ENCODE measurements at places on chromosomes 11 and 22.
A peak's percentile ranks its signal among the peaks of the same experiment; 100 is the strongest.

GRCh38 chr11:96337541-96338431 is 5.2 kb downstream of the MAML2 start:
- DNase-seq: no peak

GRCh38 chr11:22520521-22520920 is 105.1 kb downstream of the FANCF start:
- no peak for DNase-seq

GRCh38 chr11:67002921-67003411 is 20.0 kb upstream of the SYT12 start:
- DNase-seq: no peak

GRCh38 chr22:44186121-44186510 is 5.4 kb downstream of the PARVG start:
- no peak for DNase-seq

DNA sequence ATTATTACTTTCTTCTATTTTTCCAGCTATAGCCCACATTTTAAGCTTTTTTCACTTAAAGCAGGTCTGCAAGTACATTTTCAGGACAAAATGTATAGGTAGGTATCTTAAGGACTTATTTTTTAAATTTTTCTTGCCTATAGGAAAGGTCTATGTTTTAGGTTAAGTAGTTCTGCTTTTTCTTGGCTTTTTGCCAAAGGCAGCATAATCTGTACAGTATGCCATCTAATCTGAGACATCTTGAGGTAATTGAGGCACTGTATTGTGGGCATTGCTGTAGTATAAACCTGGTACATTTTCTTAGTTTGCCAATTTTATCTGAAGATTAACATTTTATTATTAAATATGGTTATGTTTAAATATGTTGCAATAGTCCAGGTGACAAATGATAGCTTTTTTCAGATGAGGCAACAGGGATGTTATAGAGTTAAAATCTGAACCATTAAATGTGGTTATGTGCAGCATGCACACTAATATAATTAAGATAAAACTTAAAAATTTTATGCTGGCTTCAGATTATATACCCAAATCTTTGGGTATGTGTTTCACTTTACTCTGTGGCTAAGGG is 42.9 kb downstream of the QSER1 start:
- DNase-seq: no peak

- no peak for DNase-seq
These were observed 5.9 kb upstream of the ACY3 start for GRCh38 chr11:67656278-67656922.

DNA sequence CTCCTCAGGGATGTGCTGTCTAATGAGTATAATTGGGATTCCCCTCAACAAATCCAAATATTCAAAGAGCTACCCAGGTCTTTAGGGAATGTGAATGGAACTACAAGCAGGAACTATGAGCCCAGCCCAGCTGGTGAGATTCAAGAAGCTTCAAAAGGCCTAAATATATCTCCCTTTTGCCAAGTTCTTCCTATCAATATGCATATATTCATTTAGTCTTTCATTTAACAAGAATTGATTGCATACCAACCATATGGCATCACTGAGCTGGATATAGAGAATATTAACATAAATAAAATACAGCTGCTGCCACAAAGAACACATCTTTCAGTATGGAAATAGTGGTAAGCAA is 58.9 kb upstream of the PRSS23 start:
- DNase-seq: no peak

DNA sequence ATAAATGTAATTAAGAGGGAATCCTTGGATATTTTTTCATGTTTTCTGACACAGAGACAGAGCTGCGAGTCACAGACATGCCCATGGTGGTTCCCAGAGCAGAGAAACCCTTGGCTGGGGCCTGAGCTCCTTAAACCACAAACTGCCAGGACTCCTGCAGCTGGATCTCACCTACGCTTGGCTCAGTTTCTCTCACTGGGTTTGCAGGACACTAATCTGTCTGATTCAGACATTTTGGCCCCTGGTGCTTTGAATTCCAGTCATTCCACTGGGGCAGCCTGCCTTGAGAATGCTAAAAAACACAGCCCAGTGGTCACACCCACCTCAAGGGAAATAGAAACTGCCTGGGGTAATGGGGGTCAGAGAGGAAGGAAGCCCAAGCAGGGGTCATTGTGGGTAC is 122.6 kb downstream of the CCDC81 start:
- DNase-seq: no peak

DNA sequence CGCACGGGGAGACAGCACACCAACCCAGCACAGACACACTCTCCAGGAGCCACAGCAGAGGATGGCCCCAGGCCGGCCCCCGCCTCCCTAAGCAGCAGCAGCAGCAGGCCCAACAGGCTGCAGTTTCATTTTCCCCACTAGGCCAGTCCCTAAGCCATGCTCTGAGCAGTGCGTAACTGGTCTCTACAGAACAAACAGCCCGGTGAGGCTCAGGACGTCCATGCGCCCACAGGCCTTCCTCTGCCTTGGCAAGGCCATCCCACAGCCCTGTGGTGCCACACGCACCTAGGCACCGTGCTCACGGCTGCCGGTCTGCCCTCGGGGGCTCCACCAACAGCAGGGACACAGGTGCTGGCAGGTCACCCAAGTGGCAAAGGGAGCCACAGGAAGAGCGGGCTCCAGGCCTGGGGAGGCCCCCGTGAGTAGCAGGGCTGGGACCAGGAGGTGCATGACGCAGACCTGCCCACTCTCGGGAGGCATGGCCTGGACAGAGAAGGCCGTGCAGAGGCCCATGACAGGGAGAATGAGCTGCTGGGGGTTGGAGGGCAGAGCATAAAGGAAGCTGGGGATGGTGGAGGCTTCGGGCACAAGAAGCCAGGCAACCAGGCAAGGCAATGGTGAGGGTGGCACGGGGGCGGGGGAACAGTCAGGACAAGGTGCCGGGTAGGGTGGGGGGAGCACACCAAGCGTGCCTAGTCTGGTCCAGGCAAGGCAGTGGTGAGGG is 1.4 kb upstream of the MOB2 start:
- no peak for DNase-seq

DNA sequence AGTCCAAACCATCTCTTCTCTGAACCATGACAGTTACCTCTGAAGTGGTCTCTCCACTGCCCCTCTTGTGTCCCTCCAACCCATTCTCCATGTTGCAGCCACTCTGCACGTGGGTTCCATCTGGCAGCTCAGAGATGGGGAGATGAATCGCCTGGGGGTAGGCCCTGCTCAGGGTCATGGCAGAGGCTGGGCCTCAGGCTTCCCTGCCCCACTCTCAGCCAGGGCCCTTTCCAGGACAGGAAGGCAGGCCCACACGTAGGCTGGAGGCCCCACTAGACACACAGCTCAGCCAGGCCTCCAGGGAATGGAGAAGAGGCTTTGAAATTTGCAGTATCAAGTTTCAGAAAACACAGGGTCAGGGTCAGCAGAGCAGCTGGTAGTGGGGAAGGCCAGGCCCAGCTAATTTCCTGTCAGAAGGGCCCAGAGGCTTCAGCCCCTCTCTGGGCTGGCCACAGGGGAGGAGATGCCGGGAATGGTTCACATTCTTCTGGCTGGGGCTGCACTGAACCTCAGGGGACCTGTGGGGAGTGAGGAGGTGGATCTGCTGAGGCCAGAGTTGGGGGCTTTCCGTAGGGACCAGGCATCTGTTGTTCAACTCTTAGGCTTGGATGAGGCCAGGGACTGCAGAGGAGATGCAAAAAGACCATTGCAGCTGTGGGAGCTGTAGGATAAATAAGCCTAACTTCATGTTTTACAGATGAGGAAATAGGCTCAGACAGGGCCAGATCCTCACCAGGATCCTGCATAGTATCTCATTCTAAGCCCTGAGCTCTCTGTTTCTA is 101.6 kb downstream of the SWAP70 start:
- no peak for DNase-seq

DNA sequence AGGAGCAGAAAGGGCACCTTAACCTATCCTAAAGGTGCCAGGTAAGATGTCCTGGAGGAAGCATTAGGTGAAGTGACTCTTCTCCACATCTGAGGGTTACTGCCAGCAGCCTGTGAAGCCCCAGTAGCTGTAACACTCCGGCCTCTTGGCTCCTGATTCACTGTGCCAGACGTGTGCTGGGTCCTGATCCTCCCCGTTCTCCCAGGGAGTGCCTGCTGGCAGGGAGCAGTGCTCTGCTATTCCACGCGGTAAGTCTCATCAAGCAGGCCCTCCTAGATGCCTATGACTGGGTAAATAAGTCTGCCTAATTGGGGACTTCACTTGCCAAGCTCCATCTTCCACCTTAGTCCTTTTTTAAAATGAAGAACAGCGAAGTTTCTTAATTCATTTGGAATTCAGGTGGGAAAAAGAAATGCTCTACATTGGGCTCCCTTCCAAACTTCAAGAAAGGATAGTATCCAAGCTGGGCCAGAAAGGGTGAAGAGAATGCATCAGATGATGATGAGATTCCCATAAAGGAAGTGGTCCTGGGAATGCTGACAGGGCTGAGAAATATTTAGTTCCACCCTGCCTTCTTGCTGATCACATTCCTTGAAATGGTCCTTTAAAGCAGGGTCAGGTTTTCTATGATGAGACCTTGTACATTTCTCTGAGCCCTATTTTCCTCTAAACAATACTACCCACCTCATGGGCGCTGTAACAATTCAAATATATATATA is 188.0 kb downstream of the MAML2 start:
- no peak for DNase-seq

DNA sequence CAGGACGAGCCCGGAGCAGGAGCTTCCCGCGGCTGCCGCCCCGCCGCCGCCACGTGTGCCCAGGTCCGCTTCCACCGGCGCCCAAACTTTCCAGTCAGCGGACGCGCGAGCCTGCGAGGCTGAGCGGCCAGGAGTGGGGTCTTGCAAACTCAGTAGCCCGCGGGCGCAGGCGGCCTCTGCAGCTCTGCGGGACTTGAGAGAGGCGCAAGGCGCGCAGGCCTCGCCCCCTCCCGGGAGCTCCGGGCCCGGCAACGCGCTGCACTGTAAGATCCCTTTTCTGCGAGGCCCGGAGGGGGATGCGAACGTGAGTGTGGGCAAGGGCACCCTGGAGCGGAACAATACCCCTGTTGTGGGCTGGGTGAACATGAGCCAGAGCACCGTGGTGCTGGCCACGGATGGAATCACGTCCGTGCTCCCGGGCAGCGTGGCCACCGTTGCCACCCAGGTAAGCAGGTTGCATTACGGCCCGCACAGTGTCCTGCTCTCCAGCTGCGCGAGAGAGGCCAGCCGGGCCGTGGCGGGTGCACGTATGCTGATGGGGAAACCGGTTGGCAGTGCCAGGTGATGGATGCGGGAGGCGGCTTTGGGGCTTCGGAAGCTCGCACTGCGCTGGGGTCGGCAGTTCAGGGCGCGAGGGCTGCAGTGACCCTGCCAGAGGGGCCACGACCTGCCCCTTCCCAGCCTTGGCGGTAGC is 2.0 kb downstream of the SLC6A5 start:
- no peak for DNase-seq

DNA sequence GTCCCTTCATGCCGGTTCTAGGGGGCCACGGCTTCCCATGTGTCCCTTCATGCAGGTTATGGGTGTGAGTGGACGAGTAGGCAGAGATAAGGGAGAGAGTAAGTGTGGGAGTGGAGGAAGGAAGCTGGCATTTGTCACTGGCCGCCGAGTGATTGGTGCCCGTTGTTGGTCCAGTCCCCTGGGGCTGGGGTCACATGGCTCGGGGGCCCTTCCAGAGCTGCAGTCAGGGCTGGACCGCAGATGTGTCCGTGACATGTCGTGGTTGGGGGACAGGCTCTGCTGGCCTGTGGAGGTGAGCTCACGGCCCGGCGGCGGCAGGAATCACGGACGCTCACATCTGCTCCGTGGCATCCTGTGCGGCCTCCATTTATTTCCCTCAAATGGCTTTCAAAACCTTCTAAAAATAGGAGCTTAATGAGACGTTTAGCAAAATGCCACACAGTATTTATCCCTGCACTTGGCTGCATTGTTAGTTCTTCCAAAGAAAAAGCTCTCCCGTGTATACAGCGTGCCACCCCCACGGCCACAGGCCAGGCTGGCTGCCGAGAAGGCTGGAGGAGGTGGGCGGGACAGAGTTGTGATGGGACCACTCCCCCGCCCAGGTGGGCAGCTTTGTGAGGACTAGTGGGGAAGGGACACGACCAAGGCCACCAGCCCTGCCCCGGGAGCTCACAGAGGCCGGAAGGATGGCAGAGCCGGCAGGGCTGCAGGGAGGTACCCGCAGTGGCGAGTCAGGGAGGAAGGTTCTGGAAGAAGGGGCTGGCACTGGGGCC is 386.7 kb downstream of the TBC1D22A start:
- no peak for DNase-seq

DNA sequence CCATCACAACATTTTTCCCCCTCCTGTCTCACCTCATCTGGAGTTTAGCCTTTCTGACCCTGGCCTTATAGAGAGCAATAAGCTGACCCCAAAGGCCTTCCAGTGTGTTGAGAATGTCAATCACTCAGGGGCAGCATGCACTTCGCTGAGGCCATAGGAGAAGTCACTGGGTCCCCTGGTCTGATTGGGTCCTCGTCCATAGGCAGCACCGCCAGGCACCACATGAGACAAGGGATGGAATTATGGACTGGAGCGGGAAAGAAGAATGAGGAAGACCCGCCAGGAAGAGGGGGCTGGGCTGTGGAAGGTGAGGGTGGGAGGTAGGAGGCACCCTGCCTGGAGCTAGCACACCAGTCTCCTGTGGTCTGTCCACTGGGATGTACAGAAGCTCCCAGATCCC is 72.9 kb downstream of the DSCAML1 start:
- no peak for DNase-seq

GRCh38 chr11:119361056-119361787 is 14.7 kb upstream of the MFRP start:
- peak; percentile 52 for DNase-seq

GRCh38 chr22:36303874-36304273 is 50.9 kb downstream of the APOL1 start:
- no peak for DNase-seq

DNA sequence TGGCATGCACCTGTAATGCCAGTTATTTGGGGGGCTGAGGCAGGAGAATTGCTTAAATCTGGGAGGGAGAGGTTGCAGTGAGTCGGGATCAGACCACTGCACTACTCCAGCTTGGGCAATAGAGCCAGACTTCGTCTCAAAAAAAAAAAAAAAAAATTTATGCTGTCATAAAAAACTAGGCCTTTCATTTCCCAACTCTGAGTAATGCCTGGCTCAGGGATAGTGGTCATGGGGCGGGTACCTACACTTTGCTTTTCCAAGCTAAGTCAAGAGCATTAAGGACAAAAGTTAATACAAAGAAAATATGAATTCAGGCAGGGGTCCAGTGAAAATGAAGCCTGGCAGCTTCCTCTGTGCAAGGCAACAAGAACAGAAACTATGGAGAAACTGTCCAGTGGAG is 16.3 kb downstream of the CPSF7 start:
- DNase-seq: no peak

DNA sequence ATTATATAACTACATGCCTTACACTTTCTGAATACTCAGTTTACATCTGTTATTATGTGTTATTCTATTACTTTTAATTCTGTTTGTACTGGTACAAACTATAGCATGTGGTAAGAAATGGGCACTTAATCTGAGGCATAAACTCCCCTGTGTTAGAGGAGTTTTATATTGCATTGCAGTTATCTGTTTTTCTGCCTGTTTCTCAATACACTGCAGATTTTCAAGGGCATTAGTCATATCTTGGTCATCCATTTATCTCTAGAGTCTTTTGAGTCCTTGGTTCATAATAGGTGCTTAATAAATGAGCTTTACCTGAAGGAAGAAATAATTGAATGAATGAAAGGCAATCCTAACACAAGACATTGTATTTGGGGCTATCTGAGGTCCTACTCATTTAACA is 182.9 kb upstream of the CTSC start:
- DNase-seq: no peak

- no peak for DNase-seq
These were observed 107.7 kb upstream of the CLMP start for GRCh38 chr11:123302751-123303195.

- DNase-seq: no peak
These were observed 438 bp downstream of the ZW10 start for GRCh38 chr11:113773092-113773415.

Measured in ureter (tissue), 1 donor.